ENCODE measurements at places on chromosomes 6 and 20. TPM values are rescaled to one million over a fixed set of nuclear protein-coding genes. Genes with fewer than 3 reads are reported as not detected.
A peak's percentile ranks its signal among the peaks of the same experiment; 100 is the strongest.

DNA sequence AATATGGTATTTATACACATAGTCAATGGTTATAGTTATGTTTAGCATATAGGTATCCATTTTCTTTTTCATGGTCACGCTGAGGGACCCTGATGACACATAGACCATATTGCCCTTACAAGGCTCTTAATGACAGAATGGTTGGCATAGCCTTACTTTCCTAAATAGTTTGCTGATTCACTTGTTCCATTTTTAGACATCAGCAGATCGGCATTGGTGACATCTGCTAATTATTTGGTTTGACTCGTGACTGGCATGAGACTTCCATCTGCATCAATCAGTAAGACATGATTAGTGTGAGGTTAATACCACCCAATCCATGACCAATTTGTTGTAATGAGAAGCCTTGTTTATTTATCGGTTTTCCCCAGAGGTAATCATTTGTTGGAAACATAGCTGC is 309.7 kb downstream of the ALDH8A1 start:
- H3K4me3 ChIP-seq = no peak overlapping the region
- no peaks in the 10 kb centered on the region for H3K27me3 ChIP-seq
- no peaks in the 10 kb centered on the region for H3K4me1 ChIP-seq
- no peak for DNase-seq
- no peak overlapping the region for H3K27ac ChIP-seq
- H3K36me3 ChIP-seq = no peaks in the 10 kb centered on the region

- H3K27me3 ChIP-seq = no peaks in the 10 kb centered on the region
- H3K36me3 ChIP-seq = no peaks in the 10 kb centered on the region
- peaks cover 4% of the 10 kb centered on the region for H3K4me1 ChIP-seq
- no peak overlapping the region for H3K27ac ChIP-seq
- H3K4me3 ChIP-seq = peak overlapping the region; percentile 81
These were observed 1.1 kb downstream of the SLX4IP start for GRCh38 chr20:10436053-10436699.

GRCh38 chr20:11059659-11060058 is 385.9 kb upstream of the JAG1 start:
- H3K4me1 ChIP-seq = peaks cover 2% of the 10 kb centered on the region
- no peaks in the 10 kb centered on the region for H3K27me3 ChIP-seq
- DNase-seq = no peak
- no peak overlapping the region for H3K4me3 ChIP-seq

DNA sequence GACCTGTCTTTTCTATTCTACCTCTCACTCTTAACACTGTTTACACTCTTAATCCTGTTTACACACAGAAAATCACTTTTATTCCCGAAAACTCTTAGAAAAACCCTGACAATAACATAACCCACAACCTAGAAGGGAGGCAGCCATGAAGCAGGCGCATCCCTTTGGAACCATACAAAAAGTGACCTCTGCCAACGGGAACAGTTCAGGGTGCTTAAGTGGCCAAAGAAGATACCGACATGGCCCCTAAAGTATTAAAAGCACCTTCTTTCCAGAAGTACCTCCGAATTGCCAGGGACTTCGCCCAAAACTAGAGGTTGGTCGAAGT is 490 bp downstream of the MMUT start:
- peaks cover 7% of the 10 kb centered on the region for H3K4me1 ChIP-seq
- peaks cover 12% of the 10 kb centered on the region for H3K36me3 ChIP-seq
- DNase-seq = no peak
- peak overlapping the region; percentile 78 for H3K27ac ChIP-seq

GRCh38 chr6:36302227-36302976 is 32.5 kb downstream of the PNPLA1 start:
- no peaks in the 10 kb centered on the region for H3K36me3 ChIP-seq
- peak; percentile 96 for DNase-seq
- no peaks in the 10 kb centered on the region for H3K27me3 ChIP-seq
- no peak overlapping the region for H3K4me3 ChIP-seq
- no peak overlapping the region for H3K27ac ChIP-seq

DNA sequence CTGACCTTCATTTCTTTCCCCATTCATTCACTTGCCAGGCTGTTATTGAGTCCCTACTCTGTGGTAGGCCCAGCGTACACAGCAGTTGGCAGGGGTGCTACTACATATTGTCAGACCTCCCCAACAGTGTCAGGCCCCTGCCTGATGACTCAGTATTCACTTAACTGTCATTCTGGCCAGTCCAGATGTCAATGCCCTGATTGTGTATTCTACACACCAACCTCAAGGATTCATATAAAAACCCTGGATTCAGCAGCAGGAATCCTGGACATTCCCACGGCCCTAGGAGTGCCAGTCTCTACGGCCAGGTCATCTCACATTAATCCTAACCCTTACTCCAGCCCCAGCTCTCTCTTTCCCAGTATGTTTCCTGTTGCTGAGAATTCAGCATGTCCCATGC is 151.5 kb downstream of the TASP1 start:
- no peaks in the 10 kb centered on the region for H3K36me3 ChIP-seq
- peaks cover 2% of the 10 kb centered on the region for H3K4me1 ChIP-seq
- no peak for DNase-seq

DNA sequence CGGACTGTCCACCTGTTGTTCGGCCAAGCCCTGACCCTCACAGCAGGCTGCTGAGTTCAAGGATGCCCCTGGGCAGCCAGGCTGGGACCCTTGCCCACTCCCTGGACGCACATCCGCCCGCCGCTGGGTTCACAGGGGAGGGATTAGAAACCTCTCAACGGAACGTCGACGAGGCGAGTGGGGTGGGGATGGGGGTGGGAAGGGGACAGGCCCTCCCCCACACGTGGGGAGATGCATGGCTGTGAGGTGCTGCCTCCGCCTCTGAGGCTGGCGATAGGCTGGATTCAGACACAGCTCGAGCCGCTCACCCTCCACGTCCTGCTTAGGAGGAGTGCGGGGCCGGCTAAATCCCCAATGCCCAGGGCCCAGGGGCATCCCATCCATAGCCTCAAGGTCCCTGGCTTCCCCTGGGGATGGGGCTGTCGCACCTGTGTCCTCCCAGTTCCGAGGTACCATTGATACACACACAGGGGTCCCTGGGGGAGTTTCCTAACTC is 90.6 kb upstream of the BHLHE23 start:
- no peaks in the 10 kb centered on the region for H3K36me3 ChIP-seq
- no peak overlapping the region for H3K4me3 ChIP-seq
- H3K27ac ChIP-seq = no peak overlapping the region
- H3K4me1 ChIP-seq = peaks cover 6% of the 10 kb centered on the region

GRCh38 chr20:40982415-40983145 is 46.0 kb upstream of the TOP1 start:
- DNase-seq = no peak
- H3K4me3 ChIP-seq = no peak overlapping the region
- H3K4me1 ChIP-seq = no peaks in the 10 kb centered on the region
- no peaks in the 10 kb centered on the region for H3K27me3 ChIP-seq
- H3K36me3 ChIP-seq = no peaks in the 10 kb centered on the region

DNA sequence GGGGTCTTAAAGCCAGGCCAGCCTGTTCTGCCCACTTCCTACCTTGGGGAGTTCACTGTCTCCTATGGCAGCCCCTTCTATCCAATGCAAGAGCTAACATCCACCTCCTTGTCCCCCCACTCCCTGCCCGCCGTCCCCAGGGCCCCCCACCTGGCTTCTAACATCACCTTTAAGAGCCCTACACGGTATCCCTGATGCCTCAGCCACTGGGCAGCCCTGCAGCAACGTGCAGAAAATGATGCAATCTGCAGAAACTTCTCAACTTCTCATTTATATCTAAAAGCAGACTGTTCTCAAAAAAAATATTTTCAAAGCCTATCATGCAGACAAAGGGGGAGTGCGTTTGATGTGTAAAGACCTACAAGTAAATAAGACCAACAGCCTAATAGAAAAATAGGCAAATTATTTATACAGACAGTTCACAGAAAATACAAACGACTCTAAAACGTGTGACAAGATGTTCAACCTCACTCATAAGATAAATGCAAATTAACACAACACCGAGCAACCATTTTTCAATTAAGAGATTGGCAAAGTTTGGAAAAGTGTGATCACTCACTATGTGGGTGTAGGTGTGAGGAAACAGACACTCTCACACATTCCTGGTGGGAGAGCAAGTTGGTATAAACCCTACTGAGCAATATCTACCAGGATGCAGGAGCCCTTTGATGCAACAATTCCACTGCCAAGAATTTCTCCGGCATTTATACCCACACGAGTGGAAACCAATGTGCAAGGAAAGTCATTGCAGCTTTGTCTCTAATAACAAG is 15.1 kb upstream of the HCK start:
- no peak overlapping the region for H3K4me3 ChIP-seq
- no peaks in the 10 kb centered on the region for H3K4me1 ChIP-seq
- DNase-seq = no peak
- peaks cover 23% of the 10 kb centered on the region for H3K27me3 ChIP-seq
- no peaks in the 10 kb centered on the region for H3K36me3 ChIP-seq
- H3K27ac ChIP-seq = no peak overlapping the region

- no peak overlapping the region for H3K4me3 ChIP-seq
These were observed 11.3 kb upstream of the PXDC1 start for GRCh38 chr6:3762852-3763251.

DNA sequence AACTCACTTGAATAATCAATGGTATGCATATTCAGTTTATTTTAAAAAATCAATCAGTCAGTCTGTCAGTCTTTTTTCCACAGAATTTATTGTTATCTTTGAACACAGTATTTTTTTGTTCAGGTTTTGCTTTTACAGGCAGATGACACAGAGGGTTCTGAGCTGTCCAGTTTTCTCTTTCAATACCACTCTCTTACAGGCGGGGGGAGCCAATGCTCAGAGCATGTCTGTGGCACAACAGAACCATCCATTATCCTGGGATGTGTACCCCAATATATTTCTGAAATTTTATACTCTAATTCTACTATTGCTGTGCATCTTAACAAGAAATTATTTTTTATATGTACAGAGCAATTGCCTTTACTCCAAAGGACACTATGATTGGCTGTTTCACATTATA is 21.2 kb downstream of the ROS1 start:
- H3K36me3 ChIP-seq = no peaks in the 10 kb centered on the region
- DNase-seq = peak; percentile 46
- no peaks in the 10 kb centered on the region for H3K27me3 ChIP-seq
- H3K4me1 ChIP-seq = no peaks in the 10 kb centered on the region
- no peak overlapping the region for H3K27ac ChIP-seq

GRCh38 chr6:147190556-147190955 is 13.7 kb upstream of the STXBP5 start:
- H3K36me3 ChIP-seq = no peaks in the 10 kb centered on the region
- no peak for DNase-seq
- H3K27me3 ChIP-seq = peaks cover 4% of the 10 kb centered on the region
- H3K4me3 ChIP-seq = no peak overlapping the region

GRCh38 chr20:1941226-1941625 is 46.0 kb downstream of the SIRPA start:
- DNase-seq = peak; percentile 71
- H3K4me1 ChIP-seq = peaks cover 63% of the 10 kb centered on the region
- H3K27ac ChIP-seq = peak overlapping the region; percentile 54
- H3K36me3 ChIP-seq = peaks cover 4% of the 10 kb centered on the region
- no peaks in the 10 kb centered on the region for H3K27me3 ChIP-seq
- no peak overlapping the region for H3K4me3 ChIP-seq

DNA sequence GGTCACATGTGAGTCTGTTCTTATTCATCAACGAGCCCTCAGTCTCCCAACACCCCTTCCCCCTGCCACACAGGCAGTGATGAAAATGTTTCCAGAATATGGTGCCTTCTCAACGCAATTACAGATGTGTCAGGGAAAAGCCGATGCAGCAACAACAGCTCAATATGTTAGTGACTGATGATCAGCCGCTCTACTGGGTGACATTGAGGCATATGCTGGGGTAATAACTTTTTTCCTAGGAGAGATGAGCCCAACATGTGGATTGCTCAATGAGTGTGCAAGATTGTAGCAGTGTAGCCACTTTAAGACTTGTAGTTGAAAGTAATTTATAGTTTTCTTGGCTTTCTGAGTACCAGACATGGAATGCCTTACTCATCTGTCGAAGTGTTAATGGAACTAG is 49.4 kb downstream of the DTD1 start:
- DNase-seq = no peak
- no peak overlapping the region for H3K4me3 ChIP-seq
- H3K4me1 ChIP-seq = peaks cover 19% of the 10 kb centered on the region
- no peaks in the 10 kb centered on the region for H3K27me3 ChIP-seq

DNA sequence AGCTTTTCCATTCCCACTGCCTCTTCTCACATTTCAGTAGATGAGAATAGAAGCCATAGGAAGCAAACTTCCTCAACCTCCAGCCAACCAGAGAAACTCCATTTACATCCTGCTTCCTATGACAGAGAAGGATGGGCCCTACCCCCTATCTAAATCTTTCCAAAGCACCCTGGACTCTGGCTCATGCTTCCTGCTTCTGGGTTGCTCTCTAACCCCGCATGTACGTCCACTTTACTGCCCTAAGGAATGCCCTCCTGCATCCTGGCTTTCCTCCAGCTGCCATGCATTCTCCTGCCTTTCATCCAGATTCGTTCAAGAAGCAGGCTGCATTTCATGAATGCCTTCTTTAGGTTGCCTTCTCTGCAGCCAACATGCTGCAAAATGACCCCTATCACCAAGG is 91.9 kb downstream of the FAM217A start:
- H3K36me3 ChIP-seq = no peaks in the 10 kb centered on the region
- peaks cover 15% of the 10 kb centered on the region for H3K4me1 ChIP-seq
- H3K4me3 ChIP-seq = no peak overlapping the region

DNA sequence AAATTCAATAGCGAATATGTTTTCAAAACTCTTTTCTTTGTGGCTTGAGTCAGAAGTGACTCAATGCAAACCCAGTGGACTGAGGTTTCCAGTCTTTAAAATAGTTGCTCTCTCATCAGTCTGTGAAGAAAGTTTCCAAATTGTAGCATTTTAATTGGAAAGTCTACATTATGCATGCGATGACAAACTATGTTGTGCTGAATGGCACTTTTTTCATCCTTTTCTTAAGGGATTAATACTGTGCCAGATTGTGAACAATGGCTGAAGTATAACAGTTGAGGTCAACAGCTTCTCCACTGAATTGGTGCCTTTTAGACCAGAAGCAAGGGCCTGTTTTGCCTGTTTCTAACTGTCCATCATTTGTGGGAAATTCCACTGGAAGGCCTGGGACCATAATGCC is 377.1 kb downstream of the BTBD9 start:
- no peak for DNase-seq
- no peak overlapping the region for H3K27ac ChIP-seq
- no peaks in the 10 kb centered on the region for H3K27me3 ChIP-seq
- no peaks in the 10 kb centered on the region for H3K36me3 ChIP-seq

DNA sequence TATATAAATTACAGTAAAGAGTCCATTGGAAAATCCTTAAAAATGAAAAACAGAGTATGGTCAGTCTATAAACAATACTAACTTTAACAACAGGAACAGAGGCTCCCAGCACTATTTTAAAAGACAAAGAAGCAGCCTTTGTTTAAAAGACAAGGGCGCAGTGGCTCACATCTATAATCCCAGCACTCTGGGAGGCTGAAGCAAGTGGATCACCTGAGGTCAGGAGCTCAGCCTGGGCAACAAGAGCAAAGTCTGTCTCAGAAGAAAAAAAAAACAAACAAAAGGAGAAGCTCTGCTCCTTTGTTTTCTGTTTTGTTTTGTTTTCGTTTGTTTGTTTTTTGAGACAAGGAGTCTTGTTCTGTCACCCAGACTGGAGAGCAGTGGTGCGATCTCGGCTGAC is 89.4 kb downstream of the DTNBP1 start:
- H3K4me1 ChIP-seq = peaks cover 2% of the 10 kb centered on the region
- H3K4me3 ChIP-seq = no peak overlapping the region
- no peaks in the 10 kb centered on the region for H3K36me3 ChIP-seq
- no peaks in the 10 kb centered on the region for H3K27me3 ChIP-seq
- H3K27ac ChIP-seq = no peak overlapping the region

The MDFI gene
- 137 TPM for total RNA-seq

The LPA gene
- total RNA-seq = not detected

The VIP gene
- total RNA-seq = not detected

The FOXS1 gene
- 0.83 TPM for total RNA-seq

The MBOAT1 gene
- 9.1 TPM for total RNA-seq

The GSTA1 gene
- not detected for total RNA-seq

The PACRG gene
- 0.83 TPM for total RNA-seq

The OTOR gene
- not detected for total RNA-seq

The DLK2 gene
- 4.4 TPM for total RNA-seq

The EEF1A2 gene
- total RNA-seq = 1,067 TPM

The SLPI gene
- not detected for total RNA-seq

All from cardiac muscle cell (in vitro differentiated cells and primary cell).